ENCODE measurements at places on chromosomes 1 and 21.
A peak's percentile ranks its signal among the peaks of the same experiment; 100 is the strongest.

GRCh38 chr21:32132881-32133280 lies 146.0 kb downstream of the MIS18A start:
- DNase-seq: no peak

GRCh38 chr1:241891296-241891695 lies 43.3 kb downstream of the EXO1 start:
- no peak for DNase-seq

DNA sequence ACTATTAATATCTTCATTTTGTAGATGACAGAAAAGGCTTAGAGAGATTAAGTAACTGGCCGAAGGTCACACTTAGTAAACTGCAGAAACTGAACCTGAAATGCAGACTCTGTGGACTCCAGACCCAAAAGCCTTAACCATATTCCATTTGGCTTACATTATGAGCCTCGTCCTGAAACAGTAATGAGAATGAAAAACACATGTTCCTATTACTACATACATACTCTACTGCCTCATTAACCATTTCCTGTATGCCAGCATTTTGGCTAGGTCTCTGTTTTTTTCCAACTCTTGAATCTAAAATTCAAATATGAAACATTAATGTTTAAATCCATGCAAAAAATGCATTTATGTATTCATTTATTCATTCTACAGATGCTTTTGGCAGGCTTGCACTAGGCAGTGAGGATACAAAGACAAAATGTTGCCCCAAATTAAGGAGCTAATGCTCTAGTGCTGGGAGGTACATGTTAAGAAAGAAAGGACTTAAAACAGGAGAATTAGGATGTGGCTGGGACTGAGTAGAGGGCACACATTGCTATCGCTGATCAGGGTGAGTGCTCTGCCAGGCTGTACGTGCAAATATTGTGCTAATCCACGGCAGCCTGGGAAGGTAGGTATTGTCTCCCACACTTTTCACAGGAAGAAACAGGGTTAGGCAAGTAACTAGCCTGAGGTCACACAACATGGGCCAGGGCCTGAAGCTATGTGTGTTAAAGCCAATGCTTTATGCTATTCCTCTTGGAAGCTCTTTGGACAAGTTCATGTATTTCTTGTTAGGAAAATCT lies 14.0 kb downstream of the DEGS1 start:
- DNase-seq: no peak

DNA sequence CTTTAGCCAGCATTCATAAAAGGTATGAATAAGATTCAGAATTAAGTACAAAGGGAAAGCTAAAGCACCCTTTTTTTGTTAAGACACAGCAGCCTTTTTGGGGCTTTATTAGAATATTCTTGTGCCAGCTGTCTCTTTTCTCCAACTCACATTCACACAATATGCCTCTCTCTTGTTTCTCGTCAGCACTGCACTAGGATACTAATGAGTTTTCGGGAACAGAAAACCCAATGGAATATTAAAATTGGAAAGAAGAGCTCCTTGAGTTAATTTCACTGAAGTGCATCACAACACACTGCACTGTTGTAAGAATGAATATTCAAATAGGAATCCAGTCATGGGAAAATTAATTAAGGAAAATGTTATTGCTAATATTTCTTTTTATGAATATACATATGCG lies 410.4 kb upstream of the BEND5 start:
- DNase-seq: no peak

DNA sequence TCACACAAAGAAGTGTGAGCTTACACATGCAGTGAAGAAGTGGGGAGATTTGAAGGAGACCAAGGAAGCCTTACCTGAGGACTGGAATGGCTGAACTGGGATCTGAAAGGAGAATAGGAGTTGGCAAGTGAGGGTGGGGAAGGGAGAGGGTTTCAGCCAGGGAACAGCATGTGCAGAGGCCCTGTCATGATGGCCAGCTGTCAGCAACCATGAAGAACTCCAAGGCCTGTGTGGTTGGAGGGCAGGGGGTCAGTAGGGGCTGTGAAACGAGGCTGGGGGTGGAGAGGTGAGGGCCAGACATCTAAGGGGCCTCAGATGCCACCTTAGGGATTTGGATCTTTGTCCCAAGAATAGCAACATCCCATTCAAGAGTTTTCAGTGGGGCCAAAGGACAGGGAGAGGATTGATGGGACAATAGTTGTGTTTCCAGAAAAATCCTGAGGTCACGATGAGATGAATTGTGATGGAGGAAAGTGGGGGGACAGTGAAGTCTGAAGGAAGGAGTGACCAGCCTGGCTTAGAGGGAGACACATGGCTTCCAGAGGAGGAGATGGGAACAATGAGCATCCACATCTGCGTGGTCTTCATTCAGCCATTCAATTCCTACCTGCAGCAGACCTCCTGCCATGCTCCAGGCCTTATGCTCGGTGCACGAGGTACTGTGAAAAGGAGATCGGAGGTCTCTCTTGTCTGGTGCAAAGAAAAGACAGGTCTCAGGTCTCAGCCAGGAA lies 187.6 kb downstream of the MATN1 start:
- no peak for DNase-seq

DNA sequence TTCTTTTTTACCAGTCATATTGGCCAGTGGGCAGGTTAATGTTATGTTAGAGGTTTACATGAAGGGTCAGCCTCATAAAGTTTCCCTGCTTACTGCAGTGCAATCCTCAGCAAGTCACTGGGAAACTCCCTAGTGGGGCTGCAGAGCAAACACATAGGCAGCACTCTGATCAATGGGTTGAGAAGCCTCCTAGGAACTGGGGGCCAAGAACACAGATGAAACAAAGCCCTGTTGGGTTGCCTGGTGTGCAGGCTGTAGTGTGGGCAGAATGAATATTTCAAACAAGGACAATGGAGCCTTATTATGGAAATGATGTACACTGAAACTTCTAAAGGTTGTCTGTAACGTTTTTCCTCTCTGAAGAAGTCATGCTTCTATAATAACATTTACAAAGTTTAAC lies 431.6 kb upstream of the PTBP2 start:
- no peak for DNase-seq

- no peak for DNase-seq
These were observed 52.3 kb downstream of the PDE4B start for GRCh38 chr1:65844821-65845534.

DNA sequence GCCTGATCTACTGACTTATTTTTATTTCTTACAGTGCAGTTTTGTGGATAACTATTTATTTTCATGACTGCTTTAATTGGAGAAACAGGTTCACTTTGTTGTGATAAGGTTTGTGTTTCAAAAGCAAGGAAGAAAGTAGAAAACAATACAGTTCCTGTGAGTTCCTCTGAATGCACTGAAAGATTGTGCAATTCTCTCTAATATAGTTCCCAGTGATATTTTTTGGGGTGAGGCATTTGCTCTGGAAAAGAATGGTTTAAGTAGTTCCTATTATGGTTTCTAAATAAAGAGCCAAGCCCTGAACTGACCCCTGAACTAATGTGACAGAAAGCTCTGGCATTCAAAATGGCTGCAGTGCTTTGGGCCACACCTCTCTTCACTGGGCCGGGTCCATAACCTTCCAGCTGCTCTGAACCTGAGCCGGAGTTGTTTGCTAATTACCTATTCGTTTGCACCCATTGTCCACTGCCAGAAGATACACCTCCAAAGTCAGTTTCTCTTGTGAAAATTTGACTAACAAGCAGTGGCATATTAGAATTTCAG lies 56.6 kb upstream of the VTCN1 start:
- no peak for DNase-seq

DNA sequence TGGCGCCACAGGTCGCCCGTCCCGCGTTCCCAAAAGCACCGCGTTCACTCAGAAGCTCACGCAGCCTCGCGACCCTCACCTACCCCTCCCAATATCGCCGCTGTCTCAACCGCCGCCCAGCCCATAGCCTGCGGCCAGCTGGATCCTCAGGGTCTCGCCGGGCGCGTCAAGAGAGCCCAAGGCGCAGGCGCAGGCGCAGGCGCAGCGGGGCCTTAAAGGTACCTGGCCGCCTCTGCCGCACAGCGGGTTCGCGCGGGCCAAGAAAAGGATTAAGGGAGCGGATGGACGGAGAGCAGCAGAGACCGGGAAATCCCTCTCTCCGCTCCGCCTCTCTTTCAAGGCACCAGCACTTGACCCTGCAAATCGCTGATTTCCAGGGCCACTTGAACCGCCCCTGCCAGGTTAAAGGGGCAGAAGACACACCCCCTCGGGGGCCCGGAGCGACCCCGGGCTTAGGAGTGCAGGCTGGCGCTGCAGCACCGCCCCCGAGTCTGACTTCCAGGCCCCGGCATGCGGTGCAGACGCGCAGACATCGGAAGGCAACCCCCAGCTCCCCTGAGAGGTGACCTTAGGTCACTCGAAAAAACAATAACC lies at the start of gene NBPF20:
Gene NBPF20 (minus strand): TSS at position 168 of the 594 bp plus-strand sequence. CDS start 20,331 bp downstream, outside the sequence.
- peak; percentile 69 for DNase-seq

GRCh38 chr1:57377339-57378139 lies 46.3 kb downstream of the DAB1 start:
- DNase-seq: no peak

DNA sequence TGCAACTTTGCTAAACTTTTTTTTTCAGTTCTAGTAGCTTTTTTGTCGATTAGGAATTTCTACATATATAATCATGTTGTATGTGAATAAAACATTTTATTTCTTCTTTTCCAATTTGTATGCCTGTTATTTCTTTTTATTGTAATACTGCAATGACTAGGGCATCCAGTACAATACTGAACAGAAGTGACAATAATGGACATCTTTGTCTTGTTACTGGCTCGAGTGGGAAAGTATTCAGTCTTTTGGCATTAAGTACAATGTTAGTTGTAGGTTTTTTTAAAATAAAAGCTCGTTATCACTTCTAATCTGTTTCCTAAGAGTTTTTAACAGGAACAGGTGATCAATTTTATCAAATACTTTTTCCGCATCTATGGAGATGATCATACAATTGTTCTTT lies 9.8 kb downstream of the STPG1 start:
- DNase-seq: no peak

- no peak for DNase-seq
These were observed 15.0 kb downstream of the IFNAR2 start for GRCh38 chr21:33244779-33245105.

DNA sequence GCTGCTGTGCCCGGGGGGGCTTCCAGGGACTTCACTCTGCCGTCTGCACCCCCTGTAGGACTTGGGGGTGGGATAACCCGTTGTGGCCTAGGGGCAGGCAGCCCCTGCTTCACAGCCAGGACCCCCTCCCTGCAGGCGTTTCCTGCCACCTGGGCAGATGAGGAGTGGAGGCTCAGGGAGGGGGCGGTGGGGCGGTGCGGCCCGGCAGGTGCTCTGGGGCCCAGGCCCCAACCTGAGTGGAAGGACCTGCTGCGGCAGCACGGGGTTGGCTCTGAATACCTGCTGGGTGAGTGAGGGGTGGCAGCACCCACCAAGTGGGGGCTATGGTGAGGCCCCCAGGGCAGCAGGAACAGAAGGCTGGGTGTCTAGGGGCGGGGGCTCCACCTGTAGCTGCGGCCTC lies 78.6 kb upstream of the TTC34 start:
- no peak for DNase-seq

- no peak for DNase-seq
These were observed 595 bp upstream of the ZNHIT6 start for GRCh38 chr1:85708829-85709227.

DNA sequence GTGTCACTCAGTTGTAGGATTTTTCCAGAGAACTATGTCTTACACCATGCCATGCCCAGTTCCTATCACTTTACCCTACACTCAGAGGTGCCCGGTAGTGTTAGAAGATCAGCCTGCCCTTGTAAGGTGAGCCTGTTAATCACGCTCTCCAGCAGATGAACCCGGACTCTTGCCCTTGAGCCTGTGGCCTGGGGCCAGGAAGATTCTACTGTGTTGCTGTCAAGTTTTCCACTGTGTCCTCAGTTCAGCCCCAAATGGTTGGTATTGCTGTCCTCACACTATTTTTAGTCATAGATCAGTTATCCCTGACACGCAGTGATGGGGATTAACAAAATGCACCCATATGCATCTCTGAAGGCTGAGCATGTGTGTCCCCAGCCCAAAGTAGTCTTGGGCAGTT lies 105.0 kb upstream of the SPAG17 start:
- no peak for DNase-seq

GRCh38 chr1:45009296-45009865 lies 1.7 kb downstream of the HECTD3 start:
- no peak for DNase-seq

GRCh38 chr1:150406483-150406882 lies 42.5 kb downstream of the RPRD2 start:
- no peak for DNase-seq

DNA sequence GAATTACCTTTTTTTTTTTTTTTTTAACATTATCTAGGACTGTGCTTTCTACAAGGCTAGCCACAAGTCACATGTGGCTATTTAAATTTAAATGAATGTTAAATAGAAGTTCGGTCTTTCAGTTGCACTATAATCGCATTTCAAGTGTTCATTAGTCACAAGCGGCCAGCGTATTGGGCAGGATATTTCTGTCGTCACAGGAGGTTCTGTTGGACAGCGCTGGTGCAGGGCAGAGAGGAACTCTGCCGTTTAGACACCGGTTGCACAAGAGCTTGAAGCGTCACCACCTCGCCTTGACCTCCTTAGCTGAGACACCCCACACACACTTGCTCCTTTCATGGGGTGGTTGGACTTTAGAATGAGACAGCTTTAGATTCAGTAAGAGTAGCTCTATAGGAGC lies 64.1 kb downstream of the BACE2 start:
- DNase-seq: no peak

GRCh38 chr1:17883662-17884395 lies 128.7 kb downstream of the ACTL8 start:
- DNase-seq: no peak

GRCh38 chr1:83931658-83932253 lies 67.2 kb downstream of the TTLL7 start:
- peak; percentile 31 for DNase-seq

- DNase-seq: no peak
These were observed 139.7 kb upstream of the ETV3 start for GRCh38 chr1:157277913-157278312.

DNA sequence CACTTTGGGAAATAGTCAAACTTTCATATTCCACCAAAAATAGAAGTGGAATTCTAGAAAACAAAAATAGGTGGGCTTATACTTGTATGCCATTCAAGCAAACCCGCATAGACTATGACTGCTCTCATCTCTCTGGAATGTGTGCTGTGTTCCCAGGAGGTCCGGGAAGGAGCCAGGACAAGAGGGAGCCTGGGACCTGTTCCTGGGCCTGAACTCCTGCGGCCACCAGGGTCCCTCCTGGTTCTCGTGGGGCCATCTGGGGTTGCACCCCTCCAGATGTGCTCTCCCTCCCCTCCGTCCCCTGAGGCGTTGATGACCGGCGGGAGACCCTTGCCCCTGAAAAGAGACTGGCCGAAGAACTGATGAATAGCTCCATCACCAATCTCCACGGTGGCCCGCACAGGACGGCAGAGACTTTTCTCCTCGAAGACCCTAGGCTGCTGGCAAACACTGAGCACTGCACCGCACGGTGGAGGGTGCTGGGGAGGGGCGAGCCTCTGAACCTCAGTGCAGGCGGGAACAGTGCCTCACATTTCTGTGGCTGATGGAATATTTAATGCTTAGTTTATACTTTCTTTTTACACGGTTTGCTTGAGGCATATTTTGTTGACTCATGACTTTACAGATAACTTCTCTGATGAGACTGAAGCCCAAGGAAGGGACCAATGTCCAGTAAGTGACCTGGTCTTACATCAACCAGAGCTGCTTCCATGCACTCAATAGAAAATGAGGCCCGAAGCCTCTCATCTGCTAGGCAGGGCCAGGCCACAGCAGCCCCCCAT lies 9.6 kb upstream of the ADARB1 start:
- no peak for DNase-seq

GRCh38 chr21:46025113-46025770 lies 43.7 kb downstream of the COL6A1 start:
- no peak for DNase-seq

GRCh38 chr21:45551316-45551715 lies 9.1 kb upstream of the SLC19A1 start:
- DNase-seq: no peak

Measured in CD8-positive, alpha-beta memory T cell (primary cell).